Stimulated activated CD8-positive, alpha-beta memory T cell treated with anti-CD3 and anti-CD28 coated beads, Interleukin-15, amount 100 ng/mL, for 1 hour (primary cell): ENCODE measurements at places on chromosomes 3 and 15.

DNA sequence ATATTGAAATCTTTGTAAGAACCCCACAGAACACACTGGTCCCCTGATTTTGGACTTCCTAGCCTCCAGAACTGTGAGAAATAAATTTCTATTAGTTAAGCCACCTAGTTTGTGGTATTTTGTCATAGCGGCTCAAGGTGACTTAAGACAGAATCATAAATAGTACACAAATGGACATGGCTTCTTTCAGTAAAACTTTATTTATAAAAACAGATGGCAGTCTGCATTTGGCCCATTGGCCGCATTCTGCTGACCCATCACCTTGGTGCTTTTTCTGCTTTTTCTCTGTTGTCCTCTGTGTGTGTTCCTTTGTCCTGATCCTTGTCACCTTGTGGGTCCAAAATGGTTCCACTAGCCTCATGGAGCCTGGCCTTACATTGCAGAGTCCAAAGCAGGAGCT is 363.6 kb downstream of the PTPRG start:
- no peak for DNase-seq

DNA sequence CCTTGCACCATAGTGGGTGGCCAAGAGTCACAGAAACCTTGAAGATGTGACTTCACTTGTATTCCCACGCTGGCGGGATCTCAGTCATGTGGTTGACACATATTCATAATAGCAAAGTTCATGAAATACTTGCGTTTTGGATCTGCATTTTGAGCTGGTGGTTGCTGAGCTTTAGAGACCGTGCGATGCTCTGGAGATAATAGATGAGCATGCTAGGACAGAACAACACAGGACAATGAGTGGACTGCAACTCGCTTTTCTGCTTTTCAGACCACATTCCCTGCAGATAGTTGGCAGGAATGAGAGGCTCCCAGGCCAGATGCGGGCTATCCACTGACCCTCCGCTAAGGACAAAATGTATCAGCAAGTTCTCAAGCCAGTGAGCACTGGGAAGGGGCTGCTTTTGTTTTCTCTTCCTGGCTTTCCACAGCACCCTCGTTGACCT is 13.8 kb upstream of the STARD5 start:
- DNase-seq: no peak

- peak; percentile 32 for DNase-seq
These were observed 71.5 kb upstream of the PLXNA1 start for GRCh38 chr3:126911162-126912026.

DNA sequence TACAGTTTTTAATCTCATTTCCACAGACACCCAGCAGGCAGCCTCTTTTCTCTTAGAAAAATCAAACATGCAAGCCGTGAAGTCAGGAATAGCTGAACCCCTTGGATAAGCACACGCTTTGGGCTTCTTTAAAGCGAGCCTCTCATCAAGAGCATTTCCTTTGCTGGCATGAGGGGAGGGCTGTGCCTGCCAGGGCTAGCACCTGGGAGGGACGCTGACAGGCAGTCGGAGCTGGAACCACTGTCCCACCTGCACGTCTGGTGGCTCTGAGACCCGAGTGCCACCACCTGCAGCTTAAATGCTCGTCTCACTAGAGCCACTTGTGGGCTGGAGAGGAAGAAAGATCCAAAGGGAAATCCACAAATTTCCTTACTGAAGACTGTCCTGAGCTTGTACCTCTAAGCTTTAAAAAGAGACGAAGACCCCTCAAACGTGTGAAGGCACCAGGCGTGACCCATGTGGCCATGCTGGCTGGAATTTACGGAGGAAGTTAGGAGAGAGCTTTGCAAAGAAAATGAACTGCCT is 9.4 kb downstream of the MAP6D1 start:
- no peak for DNase-seq

- DNase-seq: no peak
These were observed 273.5 kb downstream of the ZBTB20 start for GRCh38 chr3:114873591-114873990.

- DNase-seq: no peak
These were observed 69.2 kb downstream of the KLHL25 start for GRCh38 chr15:85725564-85725963.

GRCh38 chr3:54572197-54572895 is 355.5 kb downstream of the LRTM1 start:
- DNase-seq: no peak

DNA sequence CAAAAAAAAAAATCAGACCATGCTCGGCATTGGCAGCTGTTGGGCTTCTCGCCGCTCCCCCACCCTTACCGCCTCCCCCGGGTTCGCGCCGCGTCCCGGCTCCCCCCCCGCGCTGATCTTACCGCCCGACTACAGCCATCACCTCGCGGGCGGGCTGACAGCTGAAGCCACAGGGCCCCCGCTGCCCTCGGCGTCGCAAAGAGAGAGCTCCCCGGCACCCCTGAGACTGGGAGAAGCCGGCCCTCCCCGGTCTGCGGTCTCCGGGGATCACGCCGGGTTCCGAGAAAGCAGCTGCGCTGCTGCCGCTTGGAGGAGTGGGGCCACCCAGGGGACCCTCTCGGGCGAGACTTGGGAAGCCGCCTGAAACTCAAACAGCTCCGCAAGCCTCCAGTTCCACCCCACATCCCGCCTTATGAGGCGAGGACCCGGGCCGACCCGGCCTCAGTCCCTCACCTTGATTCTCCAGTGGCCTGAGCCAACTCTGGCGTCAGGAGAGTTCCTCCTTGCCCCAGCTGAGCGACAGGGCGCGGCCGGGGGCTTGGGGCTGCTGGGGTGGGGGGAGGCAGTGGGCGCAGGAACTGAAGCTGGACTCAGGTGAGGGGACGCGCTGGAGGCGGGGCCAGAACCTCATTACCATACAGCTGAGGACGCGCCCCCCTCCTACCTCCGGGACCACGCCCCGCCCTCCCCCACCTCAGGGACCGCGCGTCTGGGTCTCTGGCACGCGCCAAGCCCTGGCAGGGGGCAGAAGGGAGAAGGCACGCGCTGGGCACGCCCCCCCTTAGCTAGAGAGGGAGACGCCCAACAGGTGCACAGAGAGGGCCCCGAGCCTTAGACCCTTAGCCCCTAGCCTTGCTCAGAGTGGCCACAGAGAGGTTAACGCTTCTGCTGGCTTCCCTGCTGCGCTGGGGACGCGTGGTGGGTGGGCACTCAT is 1.0 kb upstream of the DLL4 start:
- no peak for DNase-seq

- no peak for DNase-seq
These were observed 167.4 kb upstream of the CTDSPL start for GRCh38 chr3:37694284-37694675.

DNA sequence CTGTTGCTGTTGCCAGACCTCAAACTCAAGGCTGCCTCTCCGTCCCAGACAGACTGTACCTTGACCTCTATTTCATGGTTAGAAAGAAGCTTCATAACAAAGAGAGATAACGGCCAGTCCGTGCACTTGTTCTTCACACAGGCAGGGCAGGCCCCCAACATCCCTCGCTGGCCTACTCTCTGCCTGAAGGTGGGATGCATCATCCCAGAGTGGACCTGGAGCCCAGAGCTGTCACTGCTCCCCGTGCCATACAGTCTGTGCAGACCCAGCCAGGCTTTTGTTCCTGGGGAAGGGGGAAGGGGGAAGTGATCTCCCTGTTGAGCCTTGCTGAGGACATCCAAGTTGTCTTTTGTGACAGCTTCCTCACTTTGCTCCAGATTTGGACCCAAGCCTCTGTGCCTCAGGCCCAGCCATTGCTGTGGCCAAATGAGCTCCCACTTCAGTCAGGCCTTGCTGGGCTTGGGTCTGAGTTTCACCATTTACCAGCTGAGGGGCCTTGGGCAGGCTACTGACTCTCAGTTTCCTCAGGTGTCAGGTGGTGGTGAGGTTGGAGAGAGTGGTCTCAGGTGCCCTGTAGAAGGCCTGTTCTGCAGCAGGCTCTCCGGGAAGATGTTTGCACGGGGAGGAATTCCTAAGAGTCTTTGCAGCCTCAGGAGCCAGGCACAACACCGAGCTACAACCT is 141.6 kb downstream of the DNAJB8 start:
- no peak for DNase-seq

- DNase-seq: no peak
These were observed 9.6 kb upstream of the ABTB1 start for GRCh38 chr3:127663151-127663550.

DNA sequence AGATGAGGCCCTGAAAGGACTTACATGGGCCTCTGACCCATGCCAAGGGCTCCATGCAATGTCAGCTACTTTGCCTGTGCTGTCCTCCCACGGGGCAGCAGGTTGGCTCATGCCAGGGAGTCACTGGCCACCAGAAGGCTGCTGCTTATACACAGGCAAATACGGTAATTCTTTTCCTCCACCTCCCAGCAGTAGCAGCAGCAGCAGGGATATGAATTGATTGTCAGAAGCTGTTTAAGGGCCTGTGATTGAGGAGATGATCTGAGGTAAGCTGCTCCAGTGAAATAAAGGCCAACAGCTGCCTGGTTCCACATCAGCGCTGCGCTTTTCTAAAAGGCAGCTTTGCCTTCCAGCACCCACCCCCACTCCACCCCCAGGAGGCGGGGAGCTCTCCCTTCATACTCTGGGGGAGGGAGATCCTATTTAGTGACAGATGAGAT is 250.5 kb downstream of the SHQ1 start:
- DNase-seq: no peak

GRCh38 chr3:115697263-115698053 is 74.1 kb downstream of the GAP43 start:
- DNase-seq: no peak

- no peak for DNase-seq
These were observed 21.0 kb downstream of the C2CD4A start for GRCh38 chr15:62087671-62088352.

GRCh38 chr15:65884511-65884910 is 15.2 kb downstream of the RAB11A start:
- no peak for DNase-seq

DNA sequence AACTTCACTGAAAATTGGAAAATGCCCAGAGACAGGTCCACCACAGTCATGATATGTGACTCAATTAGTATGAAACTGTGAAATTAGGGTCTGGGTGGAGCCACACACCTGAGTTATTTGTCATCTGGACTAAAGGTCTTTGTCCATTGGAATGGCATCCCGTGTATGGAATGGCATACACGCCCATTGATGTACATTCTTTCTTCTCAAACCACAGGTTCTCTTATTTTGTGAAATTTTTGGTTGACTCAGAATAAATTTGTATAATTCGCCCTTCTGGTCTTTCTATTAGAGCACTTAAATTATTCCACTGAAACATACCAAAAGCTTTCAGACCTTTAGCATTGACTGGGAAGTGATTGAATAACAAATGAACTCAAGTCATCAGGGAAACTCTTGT is 66.8 kb upstream of the UBE2E1 start:
- DNase-seq: no peak

DNA sequence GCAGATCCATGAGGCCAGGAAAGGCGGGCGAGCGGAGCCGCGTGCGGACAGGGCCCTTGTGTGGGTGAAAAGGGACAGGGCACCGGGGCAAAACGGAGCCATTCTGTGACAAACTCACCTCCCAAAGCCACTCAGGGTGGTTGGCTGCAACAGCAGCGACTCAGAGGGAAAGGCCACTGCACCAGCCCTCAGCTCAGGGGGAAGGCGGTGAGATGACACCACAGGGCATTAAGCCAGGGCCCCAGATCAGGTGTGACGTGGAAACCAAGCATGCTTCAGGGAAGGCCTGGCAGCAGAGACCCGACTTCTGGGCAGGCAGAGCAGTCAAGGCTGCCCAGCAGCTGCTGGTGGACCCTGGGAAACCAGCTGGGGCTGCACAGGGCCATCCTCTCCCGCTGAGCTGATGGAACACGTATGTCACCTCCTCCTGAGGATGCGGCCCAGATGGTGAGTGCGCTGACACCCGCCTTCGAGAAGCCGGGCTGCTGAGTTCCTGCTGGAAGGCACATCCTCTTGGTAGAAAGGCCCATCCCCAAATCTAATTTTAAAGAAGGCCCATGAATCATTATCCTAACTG is 82.3 kb downstream of the CHSY1 start:
- DNase-seq: no peak

GRCh38 chr3:42655980-42656679 is 2.6 kb downstream of the ZBTB47 start:
- no peak for DNase-seq

DNA sequence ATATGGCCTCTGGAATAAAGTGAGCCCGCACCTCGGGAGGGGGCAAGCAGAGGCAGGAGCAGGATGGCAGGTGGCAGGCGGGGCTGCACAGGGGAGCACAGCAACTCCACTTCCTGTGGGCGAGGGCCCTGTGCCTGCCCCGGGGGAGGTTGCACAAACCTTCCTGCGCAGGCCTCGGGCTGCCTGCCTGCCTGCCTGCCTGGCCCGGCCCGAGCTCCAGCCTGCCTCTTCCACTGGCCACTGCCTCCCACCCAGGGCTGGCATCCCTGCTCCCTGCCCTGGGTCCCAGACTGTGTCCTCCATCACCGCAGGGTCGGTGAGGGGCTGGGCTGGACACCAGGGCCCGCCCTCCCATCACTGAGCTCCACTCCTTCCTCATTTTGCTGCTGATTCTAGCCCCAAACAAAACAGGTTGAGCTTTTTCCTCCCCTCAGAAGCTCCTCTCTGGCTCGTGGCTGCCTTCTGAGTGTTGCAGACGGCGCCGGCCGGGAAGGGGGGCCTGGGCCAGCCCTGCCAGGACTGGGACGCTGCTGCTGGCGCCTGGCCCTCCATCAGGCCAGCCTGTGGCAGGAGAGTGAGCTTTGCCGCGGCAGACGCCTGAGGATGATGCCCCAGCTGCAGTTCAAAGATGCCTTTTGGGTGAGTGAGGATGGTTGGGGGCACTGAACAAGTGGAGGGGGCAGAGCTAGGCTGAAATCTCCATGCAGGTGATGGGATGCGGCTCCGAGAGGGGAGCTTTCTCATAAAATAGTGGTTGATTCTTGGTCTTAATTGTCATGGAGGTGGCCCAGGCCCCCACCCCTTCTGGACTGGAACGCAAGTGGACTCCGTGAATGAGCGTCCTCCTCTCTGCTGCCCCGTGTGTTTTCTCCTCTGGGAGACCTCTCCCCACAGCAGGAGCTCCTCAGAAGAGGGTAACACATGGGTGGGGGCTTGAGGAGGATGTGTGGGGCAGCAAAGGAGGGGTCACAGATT is at the start of gene PSTPIP1:
Gene PSTPIP1 (plus strand): TSS at position 156 of the 975 bp plus-strand sequence. CDS start 448 bp downstream, at position 604.
- no peak for DNase-seq

GRCh38 chr3:95341314-95341713 is 1278.5 kb downstream of the NSUN3 start:
- no peak for DNase-seq

- DNase-seq: no peak
These were observed 34.9 kb upstream of the TIMP4 start for GRCh38 chr3:12193485-12194165.

- no peak for DNase-seq
These were observed 18.0 kb downstream of the SCG5 start for GRCh38 chr15:32659340-32660155.

GRCh38 chr15:45126535-45127158 is 3.0 kb downstream of the DUOXA1 start:
- no peak for DNase-seq
